Smooth muscle cell of trachea (primary cell): ENCODE measurements at places on chromosomes 4 and X. TPM values are rescaled to one million over a fixed set of nuclear protein-coding genes. Genes with fewer than 3 reads are reported as not detected.

Gene TCP11X2
- not detected in 2 replicates for total RNA-seq

Gene ALPK1
- total RNA-seq: 30.1 and 38.3 TPM in 2 replicates

Gene PABPC1L2B
- not detected in 2 replicates for total RNA-seq

Gene GJB1
- not detected in 2 replicates for total RNA-seq

Gene RAB33A
- 1.3 and 3.8 TPM in 2 replicates for total RNA-seq

Gene OPHN1
- 7.6 and 8.3 TPM in 2 replicates for total RNA-seq

Gene REPS2
- 0.73 and 0.99 TPM in 2 replicates for total RNA-seq

Gene GAB1
- 12.1 and 12.5 TPM in 2 replicates for total RNA-seq

Gene CT45A3
- total RNA-seq: not detected in 2 replicates

Gene TCEAL6
- total RNA-seq: not detected in 2 replicates

Gene PNCK
- total RNA-seq: 1.2 TPM in 1 of 2 replicates, not detected in the other

Gene SNCA
- total RNA-seq: 1.0 and 2.0 TPM in 2 replicates

Gene TRPC3
- 0.44 and 0.50 TPM in 2 replicates for total RNA-seq

Gene UGT2B11
- total RNA-seq: not detected in 2 replicates

Gene COX18
- total RNA-seq: 25.6 and 31.9 TPM in 2 replicates

Gene CSAG2
- not detected in 2 replicates for total RNA-seq

Gene NDST4
- not detected in 2 replicates for total RNA-seq

Gene CDX4
- not detected in 2 replicates for total RNA-seq

Gene CPEB2
- 15.1 and 19.8 TPM in 2 replicates for total RNA-seq

Gene CLDN22
- not detected in 2 replicates for total RNA-seq

Gene CT45A10
- not detected in 2 replicates for total RNA-seq

Gene TRIM61
- total RNA-seq: 2.3 and 5.0 TPM in 2 replicates

Gene LNX1
- 0.99 and 2.0 TPM in 2 replicates for total RNA-seq

Gene FAT1
- total RNA-seq: 168 and 386 TPM in 2 replicates

Gene MAPK10
- 35.8 and 42.0 TPM in 2 replicates for total RNA-seq

Gene PDLIM5
- 34.7 and 44.5 TPM in 2 replicates for total RNA-seq

Gene CT47A1
- total RNA-seq: not detected in 2 replicates

Gene SSX4
- total RNA-seq: not detected in 2 replicates

Gene PF4V1
- total RNA-seq: 0.58 and 0.66 TPM in 2 replicates

Gene ARL9
- total RNA-seq: 0.15 and 0.17 TPM in 2 replicates

Gene FAT4
- total RNA-seq: 18.5 and 23.6 TPM in 2 replicates

Gene SSX4B
- total RNA-seq: not detected in 2 replicates

Gene MAGEA10
- not detected in 2 replicates for total RNA-seq

Gene SPANXC
- not detected in 2 replicates for total RNA-seq

Gene ODAPH
- not detected in 2 replicates for total RNA-seq

Gene SMR3A
- not detected in 2 replicates for total RNA-seq

Gene CYBB
- total RNA-seq: under 0.01 TPM in 1 of 2 replicates, not detected in the other

Gene CXorf49
- total RNA-seq: not detected in 2 replicates

Gene PRRG1
- 13.1 and 14.1 TPM in 2 replicates for total RNA-seq

Gene CCDC160
- 0.15 TPM in 1 of 2 replicates, not detected in the other for total RNA-seq

Gene GAGE12J
- not detected in 2 replicates for total RNA-seq

Gene EREG
- total RNA-seq: 0.15 and 0.33 TPM in 2 replicates

Gene VEGFC
- total RNA-seq: 29.8 and 37.2 TPM in 2 replicates

Gene GNRHR
- not detected in 2 replicates for total RNA-seq

Gene TRMT2B
- 15.9 and 18.8 TPM in 2 replicates for total RNA-seq

Gene IL3RA
- total RNA-seq: not detected in 2 replicates

Gene PGAM4
- not detected in 2 replicates for total RNA-seq

Gene NXF2
- not detected in 2 replicates for total RNA-seq

Gene TRPC5OS
- under 0.01 TPM in 1 of 2 replicates, not detected in the other for total RNA-seq

Gene CDK16
- total RNA-seq: 102 and 113 TPM in 2 replicates
